Activated naive CD4-positive, alpha-beta T cell treated with Interleukin-2 at 50 U/mL for 16 hours (primary cell): ENCODE measurements at places on chromosomes 16 and 17.

GRCh38 chr16:15857724-15858560 is 1.1 kb upstream of the MYH11 start:
- no peak for DNase-seq

DNA sequence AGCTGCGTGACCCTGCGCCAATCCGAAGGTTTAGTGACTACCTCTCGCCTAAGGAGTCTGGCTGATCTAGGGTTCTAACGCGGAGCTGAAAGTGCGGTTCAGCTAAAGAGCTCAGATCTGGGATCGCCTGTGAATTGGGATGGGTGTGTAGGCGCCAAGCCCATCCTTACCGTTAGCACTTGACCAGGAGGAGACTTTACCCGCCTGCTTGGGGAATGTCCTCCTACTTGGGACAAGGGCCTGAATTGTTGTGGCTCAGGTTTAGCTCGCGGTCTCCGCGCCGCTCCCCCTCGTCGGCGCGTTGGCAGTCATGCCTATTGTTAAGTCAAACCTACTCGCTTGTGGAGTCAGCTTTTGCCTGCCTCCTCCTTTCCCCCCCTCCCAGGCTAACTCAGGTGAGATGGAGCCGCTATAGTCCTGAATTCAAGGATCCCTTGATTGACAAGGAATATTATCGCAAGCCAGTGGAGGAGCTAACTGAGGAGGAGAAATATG is 480 bp downstream of the MRPS7 start:
- DNase-seq: no peak

GRCh38 chr17:28968914-28969295 is 17.6 kb upstream of the PHF12 start:
- DNase-seq: no peak

- no peak for DNase-seq
Measured at GRCh38 chr16:9846362-9847099, 335.7 kb downstream of the GRIN2A start.

DNA sequence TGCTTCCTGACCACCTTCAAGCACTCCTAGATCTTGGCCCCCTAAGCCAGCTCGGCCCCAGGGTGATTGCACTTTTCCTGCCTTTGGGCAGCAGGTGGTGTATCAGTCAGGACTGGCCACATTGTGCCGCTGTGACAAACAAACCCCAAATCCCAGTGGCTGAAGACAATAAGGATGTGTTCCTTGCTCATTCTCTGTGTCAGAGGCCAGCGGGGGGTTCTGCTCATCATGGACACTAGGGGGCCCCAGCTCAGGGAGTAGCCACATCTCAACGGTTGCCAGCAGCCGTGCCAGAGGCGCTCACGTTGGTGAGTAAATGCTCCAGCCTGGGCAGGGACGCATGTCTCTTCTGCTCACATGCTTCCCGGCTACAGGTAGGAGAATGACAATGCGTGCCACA is 60.4 kb downstream of the ZDHHC7 start:
- peak; percentile 41 for DNase-seq

DNA sequence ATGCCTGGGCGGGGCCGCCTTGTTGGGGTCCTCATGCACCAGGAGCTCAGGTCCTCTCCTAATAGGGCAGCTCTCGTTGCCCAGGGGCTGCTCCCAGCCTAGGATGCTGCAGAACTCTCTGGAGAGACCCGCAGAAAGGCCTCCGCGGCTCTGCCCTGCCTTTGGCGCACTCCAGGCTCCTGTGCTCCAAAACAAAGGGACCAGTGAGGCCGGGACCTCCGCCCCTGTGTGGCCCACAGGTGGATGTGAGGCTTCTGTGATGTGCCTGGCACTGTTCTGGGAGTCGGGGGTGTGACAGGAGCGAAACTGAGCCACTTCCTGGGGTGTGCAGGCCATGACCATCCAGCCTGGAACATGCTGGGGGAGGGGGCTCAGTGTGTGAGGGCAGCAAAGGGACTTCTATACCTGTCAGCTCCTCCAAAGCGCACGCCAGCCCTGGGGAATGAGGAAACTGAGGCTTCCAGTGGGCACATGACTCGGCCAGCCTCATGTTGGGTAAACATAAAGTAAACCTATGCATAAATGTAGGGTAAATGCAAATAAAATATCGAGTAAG is 153.2 kb downstream of the IRF8 start:
- no peak for DNase-seq

DNA sequence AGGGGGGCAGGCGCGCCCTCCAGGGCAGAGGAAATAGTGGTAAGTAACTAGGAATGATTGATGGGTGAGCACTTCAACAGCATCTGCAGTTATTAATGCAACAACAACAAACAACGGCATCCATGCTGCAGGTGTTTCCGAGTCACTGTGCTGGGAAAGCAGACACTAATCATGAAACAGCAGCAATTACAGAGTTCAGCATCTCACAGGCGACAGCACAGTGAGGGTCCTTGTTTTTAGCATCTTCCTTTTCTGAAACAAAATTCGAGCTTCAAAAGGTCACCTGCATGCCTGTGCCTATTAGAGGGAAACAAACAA is 191.9 kb downstream of the SLC39A11 start:
- DNase-seq: no peak

GRCh38 chr17:17001874-17002520 is 30.1 kb upstream of the TNFRSF13B start:
- DNase-seq: peak; percentile 80
